Right forelimb (tissue), 1 donor: ENCODE measurements at places on chromosomes 6 and 20.

DNA sequence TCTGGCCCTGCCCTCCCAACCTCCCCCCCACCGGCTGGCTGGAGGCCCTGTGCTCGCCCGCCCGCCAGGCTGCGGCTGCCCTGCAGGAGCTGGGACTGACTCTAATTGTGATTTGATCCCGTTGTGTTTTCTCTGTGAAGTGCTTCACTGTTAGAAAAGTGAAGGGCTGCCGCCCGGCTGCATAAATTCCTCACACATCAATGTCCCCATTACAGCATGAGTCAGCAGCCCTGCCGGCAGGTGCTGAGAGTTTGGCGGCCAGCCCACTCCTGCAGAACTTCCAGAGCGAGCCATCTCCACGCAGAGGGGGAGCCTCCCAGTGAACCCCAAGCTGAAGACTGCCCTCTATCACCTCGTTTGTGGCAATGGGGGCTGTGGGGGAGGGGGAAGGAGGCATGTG, 137.9 kb downstream of the DLL1 start:
- no peak for DNase-seq

DNA sequence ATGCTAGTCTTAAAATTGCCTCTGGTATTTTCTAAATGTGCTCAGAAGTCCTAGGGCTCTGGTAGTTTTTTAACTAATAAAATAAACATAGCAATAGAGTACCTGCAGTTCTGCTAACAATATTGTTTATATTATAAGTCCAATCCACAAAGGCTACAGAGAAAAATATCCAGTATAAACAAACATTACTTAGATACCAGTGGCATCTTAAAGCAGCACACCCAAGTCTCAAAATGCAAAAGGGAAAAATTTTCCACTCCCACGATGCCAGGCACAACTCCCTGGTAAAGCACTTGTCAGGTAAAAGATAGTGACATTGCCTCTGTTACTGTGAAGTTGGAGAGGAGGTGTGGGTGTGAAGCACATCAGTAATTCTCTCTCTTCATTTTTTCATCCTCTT, 123.3 kb downstream of the OGFRL1 start:
- no peak for DNase-seq

GRCh38 chr6:3031857-3032640, 32.4 kb downstream of the NQO2 start:
- DNase-seq = no peak

DNA sequence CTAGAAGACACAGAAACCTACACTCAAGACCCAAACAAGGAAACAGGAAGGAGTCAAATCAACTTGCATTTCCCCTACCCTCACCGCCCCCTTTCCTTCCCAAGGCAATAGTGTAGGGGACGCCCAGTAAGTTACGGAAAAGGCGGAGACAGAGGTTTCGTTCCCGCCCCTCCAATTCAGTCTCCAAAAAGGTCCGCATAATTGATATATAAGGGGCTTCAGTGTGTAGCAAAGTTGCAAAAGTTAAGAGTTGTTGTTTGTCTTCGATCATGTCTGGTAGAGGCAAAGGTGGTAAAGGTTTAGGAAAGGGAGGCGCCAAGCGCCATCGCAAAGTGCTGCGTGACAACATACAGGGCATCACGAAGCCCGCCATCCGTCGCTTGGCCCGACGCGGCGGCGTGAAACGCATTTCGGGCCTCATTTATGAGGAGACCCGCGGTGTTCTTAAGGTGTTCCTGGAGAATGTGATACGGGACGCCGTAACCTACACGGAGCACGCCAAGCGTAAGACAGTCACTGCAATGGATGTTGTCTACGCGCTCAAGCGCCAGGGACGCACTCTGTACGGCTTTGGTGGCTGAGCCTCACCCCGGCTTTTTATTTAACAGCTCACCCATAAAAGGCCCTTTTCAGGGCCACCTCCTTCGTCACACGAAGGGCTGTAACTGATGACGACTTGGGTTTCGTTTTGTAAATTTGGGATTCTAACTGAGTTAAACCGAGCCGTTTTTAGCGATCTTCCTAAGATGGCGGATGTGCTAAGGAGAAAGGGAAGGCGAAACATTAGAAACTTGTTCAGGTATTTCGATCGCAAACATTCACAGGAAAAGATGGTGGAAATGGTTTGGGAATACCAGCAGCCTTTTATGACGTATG, 124.6 kb upstream of the BTN3A2 start:
- DNase-seq = peak; percentile 89

DNA sequence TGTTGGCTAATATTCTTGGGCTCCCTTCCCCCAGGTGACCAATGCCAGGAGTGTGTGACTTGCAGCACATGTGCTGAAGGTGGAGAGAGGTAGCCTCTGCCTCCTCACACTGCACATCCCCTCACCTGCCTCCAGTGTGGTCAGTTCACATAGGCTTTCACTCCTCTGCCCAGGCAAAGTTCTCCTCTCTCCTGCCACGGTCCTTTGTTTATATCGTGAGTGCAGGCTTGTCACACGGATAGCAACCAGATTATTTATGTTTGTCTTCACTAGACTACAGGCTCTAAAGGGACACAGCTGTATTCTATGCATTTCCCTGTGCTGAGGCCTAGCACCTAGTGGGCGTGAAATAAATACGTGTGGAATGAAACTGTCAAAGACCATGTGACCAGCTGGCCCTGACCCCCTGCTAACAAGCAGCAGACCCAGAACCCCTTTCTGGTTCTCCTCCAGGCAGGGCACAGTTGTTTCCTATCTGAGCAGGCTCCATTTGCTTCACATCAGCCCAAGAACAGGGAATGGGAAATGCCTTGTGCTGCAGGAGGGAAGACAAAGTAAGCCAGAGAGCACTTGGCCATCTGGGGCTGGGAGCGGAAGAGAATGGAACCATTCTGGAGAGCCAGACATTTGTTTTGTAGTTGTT, 42.3 kb downstream of the UNC5CL start:
- no peak for DNase-seq

GRCh38 chr6:3750317-3751076, 1.0 kb downstream of the PXDC1 start:
- peak; percentile 89 for DNase-seq

GRCh38 chr6:72216222-72217068, 330.1 kb downstream of the RIMS1 start:
- no peak for DNase-seq

DNA sequence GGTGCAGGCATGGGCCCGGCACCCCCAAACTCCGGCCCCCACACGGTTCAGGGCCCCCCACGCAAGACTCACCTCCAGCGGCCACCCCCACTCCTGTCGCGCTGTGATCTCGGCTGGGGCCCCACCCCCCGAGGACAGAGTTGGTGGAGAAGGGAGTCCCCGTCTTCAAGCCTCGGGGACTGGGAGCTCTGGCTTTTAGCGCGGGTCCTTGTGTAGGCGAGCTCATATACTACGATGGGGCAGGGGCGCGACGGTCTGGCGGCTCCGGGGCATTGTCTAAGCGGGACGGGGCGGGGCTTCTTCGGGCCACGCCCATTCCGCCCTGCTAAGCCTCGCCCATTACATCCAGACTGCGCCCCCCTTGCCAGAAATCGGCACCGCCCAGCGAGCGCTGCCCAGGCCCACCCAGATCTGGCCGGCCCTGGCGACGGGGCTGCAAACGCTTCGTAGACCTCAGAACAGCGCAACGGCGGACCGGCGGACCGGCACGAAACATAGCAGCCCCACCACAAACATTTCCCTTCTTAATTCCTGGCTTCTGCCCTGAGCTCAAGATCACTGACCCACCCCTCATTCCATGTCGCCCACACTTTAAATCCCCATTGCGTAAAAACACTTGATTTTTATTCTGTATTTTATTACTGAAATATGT, 1.0 kb upstream of the DDAH2 start:
- DNase-seq = peak; percentile 97

DNA sequence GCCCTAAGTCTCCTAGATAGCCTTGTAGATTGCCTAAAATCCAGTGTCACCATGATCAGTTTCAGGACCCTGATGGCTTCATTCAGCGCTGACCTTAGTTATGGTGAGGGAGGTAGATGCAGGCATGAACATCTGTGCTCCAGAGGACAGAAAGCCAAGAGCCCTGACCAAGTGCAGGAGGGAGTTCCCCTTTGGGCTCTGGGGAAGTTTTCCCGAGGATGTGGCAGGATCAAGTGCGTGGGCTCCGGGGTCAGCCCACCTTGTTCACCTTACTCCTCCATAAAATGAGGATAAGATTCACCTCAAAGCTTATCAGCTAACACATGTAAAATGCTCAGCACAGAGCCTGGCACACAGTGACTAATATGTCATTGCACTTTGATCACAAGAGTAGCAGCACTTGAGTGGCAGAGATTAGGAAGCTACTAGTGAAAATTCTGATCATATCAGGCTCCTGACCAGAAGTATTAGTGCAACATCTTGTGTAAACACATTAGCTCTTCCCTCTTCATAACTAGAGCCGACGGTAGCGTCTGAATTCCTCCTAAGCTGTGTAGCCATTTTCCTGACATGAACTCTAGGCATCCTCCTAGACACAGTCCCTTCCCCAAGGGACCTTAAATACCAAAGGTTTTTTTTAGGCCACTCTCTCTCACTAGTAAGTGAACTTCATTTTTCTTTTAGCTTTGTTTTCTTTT, 125.2 kb downstream of the SULF2 start:
- DNase-seq = no peak

- DNase-seq = no peak
Measured at GRCh38 chr20:43857127-43857526, 57.5 kb upstream of the TOX2 start.

GRCh38 chr6:52731719-52732118, 31.6 kb downstream of the GSTA2 start:
- no peak for DNase-seq

GRCh38 chr20:63295846-63296245, 2.9 kb downstream of the COL20A1 start:
- DNase-seq = no peak

GRCh38 chr20:44413575-44414345, 58.3 kb downstream of the HNF4A start:
- DNase-seq = no peak

GRCh38 chr20:16057651-16058050, 515.6 kb downstream of the KIF16B start:
- DNase-seq = no peak

DNA sequence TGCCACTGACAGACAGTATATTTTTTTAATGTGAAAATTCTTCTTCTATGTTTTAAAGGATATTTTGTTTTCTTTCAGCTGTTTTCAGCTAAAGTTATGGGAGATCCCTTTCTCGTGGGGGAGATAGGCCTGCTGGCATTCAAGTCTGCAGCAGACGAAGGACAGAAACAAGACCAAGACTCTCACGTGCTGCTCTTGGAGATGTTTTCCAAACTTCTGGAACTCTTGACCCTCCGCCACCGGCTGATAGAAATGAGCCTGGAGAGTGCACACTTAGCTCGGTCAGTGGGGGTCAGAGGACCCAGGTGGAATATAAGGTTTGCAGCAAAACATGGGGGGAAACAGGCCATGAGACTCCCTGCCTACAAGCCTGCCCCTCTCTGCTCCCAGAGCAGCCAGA, 120.5 kb downstream of the CD164 start:
- no peak for DNase-seq

- peak; percentile 88 for DNase-seq
Measured at GRCh38 chr6:147506704-147507114, 1.8 kb upstream of the SAMD5 start.

DNA sequence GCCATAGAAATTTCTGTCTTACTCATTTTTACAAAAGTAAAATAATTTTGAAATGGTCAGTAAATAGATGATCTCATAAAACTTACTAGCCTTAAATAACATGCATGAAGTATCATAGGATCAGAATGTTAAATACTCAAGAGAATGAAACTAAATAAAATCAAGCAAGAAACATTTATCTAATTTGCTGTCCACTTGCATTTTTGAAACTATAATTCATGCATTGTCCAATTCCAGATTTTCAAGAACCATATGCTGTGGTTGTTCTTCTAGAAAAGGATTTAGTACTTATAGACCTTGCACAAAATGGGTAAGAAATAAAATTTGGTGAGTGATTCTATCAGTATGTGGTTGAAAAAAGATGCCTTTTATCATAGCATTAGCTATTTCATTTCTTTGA, 107.0 kb downstream of the STXBP5 start:
- DNase-seq = no peak

GRCh38 chr20:62603021-62603906, 39.0 kb upstream of the SLCO4A1 start:
- no peak for DNase-seq

DNA sequence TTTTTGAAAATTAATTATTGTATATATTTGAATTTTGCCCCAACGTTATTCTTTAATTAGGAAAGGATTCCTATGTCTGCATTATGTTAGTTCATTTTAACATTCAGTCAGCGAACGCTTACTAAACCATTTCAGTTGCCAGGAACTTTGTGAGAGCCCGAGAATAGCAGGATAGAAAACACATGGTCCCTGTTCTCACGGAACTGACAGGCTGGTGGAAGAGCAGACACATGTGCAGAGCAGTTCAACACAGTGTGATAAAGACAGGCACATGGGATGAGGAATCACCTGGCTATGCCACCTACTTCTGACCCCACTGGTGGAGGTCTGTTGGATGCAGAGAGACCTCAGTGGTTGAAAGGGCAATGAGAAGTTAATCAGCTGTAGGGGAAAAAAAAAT, 367.2 kb downstream of the EPM2A start:
- no peak for DNase-seq

- DNase-seq = no peak
Measured at GRCh38 chr6:55964136-55964535, 88.7 kb upstream of the BMP5 start.

- no peak for DNase-seq
Measured at GRCh38 chr6:17470938-17471327, 77.5 kb downstream of the CAP2 start.

DNA sequence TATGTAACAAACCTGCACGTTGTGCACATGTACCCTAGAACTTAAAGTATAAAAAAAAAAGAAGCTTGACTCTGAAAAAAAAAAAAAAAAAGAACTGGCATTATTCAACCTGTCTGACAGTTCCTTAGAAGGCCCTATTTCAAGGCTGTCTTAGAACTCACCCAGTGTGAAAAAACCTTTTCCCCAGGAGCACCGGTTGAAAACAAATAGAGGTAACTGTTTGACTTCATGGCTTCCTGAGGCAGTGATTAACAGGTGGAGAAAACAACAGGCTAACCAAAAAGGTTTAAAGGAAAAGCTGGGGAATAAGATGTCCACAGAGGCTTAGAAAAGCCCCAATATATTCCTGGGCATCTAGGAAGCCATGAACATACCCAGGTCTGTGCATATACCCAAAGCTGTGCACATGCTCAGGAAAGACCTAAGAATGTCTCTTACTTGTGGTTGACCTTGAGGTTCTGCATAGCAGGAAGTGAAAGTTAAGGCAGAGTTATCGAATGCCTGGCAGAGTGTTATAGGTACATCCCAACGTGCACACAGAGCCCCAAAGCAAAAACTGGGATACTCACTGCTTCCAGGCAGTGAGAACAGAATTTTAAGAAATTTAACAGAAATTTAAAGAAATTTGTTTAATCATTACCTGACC, 7.0 kb downstream of the UQCC1 start:
- no peak for DNase-seq
